ENCODE measurements at places on chromosomes 16 and 17.
A peak's percentile ranks its signal among the peaks of the same experiment; 100 is the strongest.

GRCh38 chr16:85309656-85310587 lies 197.7 kb upstream of the CIBAR2 start:
- no peak for DNase-seq

- no peak for DNase-seq
Measured at GRCh38 chr17:1312261-1312870, 32.9 kb downstream of the TRARG1 start.

DNA sequence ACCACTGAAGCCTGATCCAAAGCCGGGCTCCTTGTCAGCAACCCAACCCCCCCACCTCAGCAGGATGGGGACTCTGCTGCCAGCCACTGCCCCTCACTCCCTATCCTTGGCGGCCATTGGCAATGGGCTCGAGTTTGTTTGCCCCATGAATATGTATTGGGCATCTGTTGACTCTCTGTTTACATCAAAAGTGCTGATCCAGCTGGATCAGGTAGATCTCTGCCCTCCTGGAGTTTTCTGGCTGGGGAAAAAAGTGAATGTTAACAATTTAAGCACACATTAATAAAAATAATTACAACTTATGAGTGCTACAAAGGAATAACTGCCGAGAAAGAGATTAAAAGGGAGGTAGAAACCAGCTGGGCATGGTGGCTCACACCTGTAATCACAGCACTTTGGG lies 62.5 kb downstream of the ATP2C2 start:
- DNase-seq, result no peak

- DNase-seq, result no peak
Measured at GRCh38 chr17:44875761-44876160, 23.5 kb downstream of the EFTUD2 start.

DNA sequence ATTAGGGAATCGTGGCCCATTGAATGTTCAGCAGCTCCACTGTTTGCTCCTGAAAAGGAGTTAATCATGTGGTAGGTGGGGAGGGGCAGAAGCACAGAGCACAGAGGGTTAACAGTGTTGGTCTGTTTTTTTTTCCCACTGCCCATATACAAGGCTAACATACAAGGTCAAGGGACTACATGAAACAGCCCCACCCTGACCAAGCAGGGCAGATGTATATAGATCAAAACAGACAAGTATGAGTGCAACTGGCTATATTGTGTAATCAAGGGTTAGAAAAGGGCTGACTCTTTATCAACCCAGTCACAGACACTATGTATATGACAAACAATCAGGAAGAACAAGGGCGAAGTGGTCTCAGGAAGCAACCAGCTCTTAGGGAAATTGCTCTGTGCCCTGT lies 186.6 kb upstream of the CDH11 start:
- no peak for DNase-seq

GRCh38 chr17:1360975-1361374 lies 39.0 kb downstream of the YWHAE start:
- no peak for DNase-seq

DNA sequence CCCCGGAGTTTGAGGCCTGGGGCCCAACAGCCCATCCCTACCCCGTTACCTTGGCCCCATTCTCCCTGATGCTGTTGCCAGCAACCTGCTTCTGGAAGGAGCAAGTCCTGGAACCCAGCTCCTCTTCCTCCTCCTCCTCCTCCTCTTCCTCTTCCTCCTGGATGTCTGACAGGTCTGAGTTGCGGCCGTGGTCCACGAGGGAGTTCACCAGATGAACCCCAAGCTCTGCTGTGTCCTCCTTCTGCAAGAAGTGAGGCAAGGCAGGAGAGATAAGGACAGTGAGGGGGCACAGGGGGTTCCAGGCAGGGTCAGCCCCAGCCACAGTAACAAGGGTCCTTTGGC lies 18.7 kb downstream of the TSPOAP1 start:
- DNase-seq, result no peak

GRCh38 chr16:53085369-53085843 lies 30.6 kb downstream of the CHD9 start:
- peak; percentile 69 for DNase-seq

DNA sequence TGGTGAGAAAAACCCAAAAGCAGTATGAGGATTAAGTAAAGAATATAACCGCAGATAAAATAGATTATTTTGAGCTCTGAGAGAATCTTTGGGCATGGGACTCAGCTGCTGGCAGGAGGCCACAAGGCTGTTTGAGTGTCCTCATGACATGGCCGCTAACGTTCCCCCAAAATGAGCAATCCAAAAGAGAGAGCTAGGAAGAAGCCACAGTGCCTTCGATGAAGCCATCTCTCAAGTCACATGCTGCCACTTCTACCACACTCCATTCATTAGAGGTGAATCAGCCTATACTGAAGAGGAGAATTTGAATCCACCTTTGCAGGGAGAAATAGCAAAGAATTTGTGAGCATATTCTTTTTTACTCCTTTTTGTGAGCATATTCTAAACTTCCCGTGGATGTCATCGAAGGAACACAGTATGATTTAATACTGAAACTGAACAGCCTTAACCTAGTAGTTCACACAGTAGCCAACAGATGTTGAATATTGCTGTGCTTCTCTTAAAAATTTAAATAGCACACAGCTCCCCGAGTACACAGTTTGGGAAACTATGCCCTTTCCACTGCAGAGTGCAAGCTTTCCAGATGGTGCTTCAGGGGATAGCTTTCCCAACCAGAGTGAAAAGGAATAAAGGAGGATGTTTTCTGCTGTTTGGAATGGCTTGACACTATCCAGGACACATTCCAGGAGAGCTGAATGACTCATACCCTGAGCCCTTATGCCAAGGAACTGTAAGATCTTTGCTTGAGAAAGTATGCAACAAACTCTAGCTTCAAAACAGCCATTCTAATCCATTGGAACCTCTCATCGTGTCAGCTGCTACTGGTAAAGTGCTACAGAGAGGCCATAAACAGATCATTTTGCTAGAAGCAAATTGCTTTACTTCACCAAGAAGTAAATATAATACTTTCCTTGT lies 33.9 kb downstream of the ANKFY1 start:
- peak; percentile 77 for DNase-seq

- peak; percentile 38 for DNase-seq
Measured at GRCh38 chr17:75152922-75153779, 1.2 kb downstream of the JPT1 start.

DNA sequence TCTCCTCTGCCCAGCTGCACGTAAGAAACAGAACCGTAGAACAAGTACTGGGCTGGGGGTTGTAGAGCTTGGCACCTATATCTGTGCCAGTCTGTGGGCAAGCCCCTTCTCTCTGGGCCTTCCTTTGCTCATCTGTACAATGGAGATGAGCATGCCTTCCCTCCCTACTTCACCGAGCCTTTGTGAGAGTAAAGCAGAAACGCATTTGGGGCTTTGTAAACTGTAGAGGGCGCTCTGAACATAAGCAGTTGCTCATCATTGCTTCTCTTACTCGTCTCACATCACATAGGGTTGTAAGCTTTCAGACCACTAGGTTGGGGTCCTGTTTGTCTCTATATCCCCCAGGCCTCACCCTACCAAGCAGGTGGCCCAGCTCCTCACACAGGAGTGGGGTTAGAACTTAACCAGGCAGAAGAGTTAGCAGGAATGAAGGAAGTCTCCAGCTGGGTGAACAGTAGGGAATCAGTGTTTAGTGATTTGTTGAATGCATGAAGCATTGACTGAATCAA lies 15.1 kb downstream of the SAMD14 start:
- DNase-seq, result peak; percentile 69

- DNase-seq, result no peak
Measured at GRCh38 chr16:79497606-79498350, 102.8 kb downstream of the MAF start.

GRCh38 chr17:67353929-67354574 lies 12.3 kb downstream of the PSMD12 start:
- no peak for DNase-seq

DNA sequence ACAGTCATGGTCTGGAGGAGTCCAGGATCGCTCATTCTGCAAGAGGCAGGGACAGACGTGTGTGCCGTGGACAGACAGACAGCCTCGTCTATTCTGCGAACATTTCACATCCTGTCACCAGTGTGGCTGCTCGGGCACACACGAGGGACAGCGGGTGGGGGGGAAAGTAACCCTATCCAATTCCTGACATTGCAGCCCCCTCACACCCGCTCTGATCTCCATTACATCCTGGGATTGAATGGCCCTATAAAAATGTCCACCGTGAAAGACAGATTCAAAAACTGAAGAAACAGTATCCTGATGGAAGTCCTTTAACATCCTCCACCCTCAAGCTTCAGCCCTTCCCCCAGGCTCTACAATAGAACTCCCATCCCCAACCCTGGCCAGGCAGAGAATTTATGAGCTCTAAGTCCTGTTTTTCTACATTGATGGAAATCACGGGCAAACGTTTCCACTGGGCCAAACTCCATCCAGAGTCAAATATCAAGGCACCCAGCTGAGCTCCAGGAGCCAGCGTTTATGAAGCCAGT lies 39.4 kb downstream of the HS3ST3A1 start:
- peak; percentile 67 for DNase-seq

DNA sequence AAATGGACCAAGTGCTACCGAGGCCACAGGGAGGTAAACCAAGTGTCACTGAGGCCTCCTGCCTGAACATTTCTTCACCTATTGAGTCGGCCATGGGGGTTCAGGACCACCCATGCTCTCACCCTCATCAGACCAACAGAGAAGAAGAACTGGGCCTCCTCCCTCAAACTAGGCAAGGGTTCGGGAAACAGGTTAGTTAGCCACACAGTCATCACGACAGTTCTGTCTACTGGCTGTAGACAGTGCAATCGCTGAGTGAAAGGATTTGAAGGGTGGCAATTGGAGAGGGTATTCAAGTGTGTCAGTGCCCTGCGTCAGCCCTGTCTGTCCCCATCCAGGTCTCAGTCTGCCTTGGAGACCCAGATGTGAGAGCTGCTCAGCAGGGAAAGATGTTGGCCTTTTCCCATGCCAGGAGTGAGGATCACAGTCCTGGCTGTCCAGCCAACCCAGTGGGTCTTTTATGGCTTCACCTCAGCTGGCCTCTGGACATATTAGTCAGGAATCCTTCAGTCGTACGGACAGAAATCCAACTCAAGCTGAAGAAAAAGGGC lies 19.9 kb downstream of the TBX2 start:
- DNase-seq, result no peak

All from bronchial epithelial cell (primary cell).